Skeletal muscle cell (primary cell): ENCODE measurements at places on chromosomes 5 and 9.
A peak's percentile ranks its signal among the peaks of the same experiment; 100 is the strongest.

DNA sequence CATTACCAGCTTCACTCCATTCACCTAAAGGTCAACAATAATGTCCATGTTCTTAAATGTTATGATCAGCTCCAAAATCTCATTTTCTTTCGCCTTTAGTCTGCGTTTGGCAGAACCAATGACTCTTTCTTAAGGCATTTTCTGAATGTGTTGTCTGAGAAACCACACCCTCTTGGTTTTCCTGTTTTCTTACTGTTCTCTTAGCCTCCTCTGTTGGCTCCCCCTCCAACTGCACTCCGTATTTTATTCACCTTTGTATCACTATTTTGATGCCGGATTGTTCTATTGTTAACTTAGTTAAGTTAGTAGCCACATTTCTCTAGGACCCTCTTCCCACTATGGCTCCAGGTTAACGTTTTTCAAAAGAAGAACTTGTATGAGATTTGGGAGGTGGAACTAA, 185.6 kb downstream of the DMAC1 start:
- DNase-seq: no peak

GRCh38 chr9:80883426-80883825, 805.9 kb downstream of the TLE1 start:
- no peak for DNase-seq

DNA sequence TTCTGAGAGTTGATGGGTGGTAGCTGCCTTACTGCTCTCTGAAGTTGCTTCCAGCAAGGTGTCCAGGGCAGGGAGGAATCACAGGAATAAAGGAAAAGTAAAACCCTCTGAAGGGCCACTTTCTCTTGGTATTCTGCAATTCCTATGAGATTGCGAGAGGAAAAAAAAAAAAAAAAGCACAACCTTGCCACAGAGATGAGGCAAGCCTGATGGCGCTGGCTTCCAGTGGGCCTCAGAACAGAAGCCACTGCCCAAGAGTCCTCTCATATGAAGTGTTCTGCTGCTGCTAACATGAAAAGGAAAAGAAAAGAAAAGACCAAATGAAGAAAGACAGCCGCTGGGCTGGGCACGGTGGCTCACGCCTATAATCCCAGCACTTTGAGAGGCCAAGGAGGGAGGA, 80.8 kb upstream of the IL17B start:
- no peak for DNase-seq

DNA sequence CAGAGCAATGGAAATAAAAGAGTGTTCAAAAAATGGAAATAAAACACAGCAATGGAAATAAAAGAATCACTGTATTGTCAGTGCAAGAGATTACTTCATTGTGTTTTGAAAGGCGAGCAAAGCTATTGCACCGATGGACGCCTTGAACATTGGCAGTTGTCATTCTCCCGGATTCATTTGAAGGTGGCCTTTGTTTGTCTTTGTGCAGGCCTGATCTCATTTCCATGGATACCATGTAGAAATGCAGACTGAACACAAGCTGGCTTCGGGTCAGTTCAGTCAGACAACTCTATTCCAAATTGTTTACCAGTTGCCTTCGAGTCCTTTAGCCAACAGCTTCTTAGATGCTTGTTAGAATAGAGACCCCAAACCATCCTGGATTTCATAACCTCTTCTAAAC, 8.3 kb downstream of the ITGA2 start:
- DNase-seq: no peak

DNA sequence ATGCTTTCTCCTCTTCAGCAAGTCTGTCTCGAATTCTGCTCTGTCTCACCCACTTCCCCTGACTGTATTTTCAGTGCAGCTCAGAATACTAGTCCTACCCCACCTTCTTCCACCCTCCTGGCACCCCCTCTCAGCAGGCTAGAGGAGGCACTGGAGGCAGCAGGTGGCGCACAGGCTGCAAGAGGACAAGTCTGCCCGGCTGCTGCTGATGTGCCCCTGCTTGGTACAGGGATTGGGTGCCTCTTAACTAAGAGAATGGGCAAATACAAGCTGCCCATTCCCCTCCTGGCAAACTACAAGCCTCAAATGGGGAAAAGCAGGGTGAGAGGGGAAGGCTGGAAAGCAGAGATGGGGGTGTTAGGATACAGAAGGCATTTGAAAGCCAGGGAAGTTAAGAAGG, 5.1 kb downstream of the TLN1 start:
- DNase-seq: no peak

DNA sequence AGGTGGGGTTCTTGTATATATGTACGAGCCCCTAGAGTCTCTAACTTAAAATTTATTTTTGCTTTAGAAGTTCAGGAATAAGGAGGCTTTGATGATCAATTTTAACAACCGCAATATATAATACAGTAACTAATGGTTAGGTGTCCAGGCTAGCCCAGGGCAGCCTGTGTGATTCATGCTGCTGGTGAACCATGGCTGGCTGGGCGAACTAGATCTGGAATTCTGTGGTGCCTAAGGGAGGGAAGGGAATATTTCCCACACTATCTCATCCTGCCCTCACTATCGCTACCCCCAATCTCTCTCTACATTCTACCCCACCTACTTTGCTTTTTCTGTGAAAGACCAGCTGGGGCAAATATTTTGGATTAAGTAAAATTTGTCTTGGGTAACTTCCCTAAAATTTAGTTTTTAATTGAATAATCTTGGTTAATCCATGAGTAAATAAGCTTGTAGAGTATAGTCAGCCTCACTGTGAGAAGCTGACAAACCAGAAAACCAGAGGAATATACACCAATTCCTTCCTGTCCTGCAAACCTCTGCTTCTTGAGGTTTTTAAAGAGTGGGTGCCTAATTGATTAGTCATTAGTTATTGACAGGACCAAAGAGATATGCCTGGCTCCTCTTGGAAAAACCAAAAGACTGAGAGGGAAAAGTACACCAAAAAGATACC, 115.1 kb upstream of the CCDC152 start:
- DNase-seq: no peak

- DNase-seq: no peak
These were observed 85.2 kb upstream of the CLINT1 start for GRCh38 chr5:157944077-157944633.

DNA sequence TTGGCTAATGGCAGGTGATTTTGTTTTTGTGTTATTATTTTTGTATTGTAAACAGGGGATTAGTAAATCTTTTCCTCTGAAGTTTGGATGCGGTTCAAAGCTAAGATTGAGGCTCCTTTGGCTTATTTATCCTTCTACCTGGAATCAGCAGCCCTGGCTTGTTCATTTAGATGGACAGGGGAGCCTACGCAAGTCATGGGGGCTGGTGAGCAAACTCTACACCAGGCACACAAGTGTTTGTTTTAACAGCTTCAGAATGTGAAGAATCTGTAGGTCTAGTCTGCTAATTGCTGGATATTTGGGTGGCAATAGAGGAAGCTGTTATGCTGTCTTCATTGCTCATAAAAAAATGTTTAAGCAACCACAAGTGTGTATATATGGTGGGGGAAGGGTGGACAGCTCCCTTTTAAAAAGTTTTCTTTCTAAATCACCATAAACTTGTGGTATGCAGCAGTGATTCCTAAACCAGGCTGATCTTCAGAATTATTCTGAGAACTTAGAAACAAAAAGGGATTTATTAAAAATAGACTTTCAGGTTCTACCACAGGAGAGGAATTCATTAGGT, 20.7 kb downstream of the ZNF462 start:
- DNase-seq: no peak

DNA sequence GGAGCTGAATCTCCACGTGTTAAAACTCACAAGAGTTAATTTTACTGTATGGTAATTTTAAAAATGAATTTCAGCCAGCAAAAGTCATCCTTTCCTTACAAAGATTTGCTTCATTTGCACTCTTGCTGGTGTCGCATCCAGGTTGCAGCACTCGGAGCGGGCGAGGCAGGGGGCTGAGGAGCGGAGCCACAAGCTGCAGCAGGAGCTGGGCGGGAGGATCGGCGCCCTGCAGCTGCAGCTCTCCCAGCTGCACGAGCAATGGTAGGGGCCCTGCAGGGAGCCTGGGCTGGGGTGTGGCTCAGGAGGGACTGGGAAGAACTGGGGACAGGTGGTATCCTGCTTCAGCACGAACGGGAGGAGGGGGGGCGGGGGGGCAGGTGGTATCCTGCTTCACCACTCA, 27.1 kb downstream of the HNRNPH1 start:
- no peak for DNase-seq

DNA sequence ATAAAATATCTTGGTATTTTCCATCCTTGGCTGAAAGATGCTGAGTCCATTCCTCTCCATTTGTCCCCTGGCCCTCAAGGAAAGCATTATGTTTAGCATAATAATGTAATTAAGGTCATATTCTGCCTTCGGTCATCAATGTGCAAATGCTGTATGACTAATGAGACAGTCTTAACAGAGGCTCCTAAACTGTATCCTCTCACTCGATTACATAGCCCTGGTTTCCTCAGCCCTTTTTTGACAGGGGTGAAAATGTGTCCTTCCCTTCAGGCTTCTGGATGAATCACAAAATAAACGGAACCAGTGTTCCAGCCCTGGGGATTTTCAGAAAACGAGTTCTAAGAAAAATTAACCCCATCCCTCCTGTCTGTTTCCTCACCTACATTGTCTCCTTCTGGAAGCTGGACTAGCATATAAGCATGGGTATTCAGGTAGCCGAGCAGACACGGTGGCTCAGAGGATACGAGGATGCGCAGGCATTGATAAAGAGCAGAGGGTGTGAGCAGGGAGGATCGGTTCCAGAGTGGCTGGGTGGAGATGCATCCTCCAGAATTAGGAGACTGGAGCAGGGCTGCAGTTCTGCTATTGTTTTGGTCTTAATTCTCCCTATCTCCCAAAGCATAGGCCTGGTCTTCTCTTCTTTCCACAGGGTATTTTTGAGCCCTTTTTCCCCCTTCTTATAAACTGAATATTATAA, 742.9 kb downstream of the TLR4 start:
- no peak for DNase-seq

- no peak for DNase-seq
These were observed 72.4 kb downstream of the CTSL start for GRCh38 chr9:87798261-87798833.

DNA sequence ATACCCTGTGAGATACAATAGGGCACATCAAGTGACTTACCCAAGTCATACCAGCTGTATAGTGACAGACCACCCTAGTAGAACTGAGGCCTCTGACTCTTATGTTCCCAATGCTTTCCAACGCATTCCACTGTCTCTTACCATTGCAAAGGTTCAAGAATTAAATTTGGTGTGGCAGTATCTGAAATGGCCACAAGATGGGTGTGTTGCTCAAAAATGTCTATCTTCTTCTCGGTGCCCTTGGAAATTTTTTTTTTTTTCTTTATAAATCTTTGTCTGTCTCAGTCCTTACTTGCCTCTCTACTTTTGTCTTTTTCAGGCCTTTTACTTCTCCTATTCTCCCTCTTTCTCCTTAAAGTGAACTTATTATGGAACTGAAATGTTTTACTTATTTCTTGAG, 48.4 kb downstream of the GPR21 start:
- no peak for DNase-seq

GRCh38 chr9:37967014-37967760, 63.3 kb upstream of the SLC25A51 start:
- DNase-seq: no peak

DNA sequence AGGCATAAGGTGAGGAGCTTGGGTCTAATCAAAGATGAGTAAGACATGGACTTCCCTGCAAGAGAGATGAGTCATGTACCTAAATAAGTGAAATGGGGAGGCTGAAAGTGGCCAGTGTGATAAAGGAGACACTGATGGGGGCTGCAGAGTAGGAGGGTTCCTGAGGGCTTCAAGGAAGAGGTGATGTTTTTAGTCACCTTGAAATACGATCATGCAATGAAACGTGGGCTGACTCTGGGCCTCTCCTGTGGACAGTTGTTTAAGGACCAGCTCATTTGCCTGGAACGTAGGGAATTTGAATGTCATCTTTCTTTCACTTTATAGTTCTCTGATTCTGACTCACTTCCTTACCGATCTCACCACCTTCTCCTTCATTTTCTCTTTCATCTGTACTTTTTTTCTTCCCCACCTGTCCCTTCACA, 49.6 kb upstream of the CPLX2 start:
- DNase-seq: no peak

- no peak for DNase-seq
These were observed 13.5 kb downstream of the ZNF346 start for GRCh38 chr5:177035976-177036375.

DNA sequence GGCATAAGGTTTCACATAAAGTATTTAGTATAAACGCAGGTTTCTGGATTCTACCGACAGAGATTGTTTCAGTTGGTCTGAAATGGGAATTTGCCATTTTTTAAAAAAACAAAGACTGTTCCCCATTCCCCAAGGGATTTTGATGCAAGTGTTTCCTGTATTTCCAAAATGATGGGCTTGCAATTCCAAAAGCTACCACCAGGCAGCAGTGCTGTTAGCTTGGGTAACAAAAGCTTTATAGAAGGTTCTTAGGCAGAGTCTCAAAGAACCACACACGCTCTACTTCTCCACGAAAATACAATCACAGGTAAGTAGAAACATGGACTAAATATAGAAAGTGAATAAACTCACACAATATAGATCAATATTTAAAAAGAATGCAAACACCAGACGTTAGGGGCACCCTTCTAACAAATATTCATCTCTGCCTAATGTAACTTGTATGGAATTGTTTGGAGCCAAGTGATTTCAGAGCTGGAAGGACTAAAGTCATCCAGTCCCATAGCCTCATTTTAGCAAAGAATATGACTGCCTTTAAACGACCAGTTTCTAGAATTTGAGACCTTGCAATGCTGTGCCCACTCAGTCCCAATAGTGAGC, 154.3 kb downstream of the SPOCK1 start:
- DNase-seq: peak; percentile 19

- no peak for DNase-seq
These were observed 378.6 kb downstream of the NNT start for GRCh38 chr5:43981556-43981955.

- no peak for DNase-seq
These were observed 2.3 kb upstream of the ACSL6 start for GRCh38 chr5:132013711-132014110.

DNA sequence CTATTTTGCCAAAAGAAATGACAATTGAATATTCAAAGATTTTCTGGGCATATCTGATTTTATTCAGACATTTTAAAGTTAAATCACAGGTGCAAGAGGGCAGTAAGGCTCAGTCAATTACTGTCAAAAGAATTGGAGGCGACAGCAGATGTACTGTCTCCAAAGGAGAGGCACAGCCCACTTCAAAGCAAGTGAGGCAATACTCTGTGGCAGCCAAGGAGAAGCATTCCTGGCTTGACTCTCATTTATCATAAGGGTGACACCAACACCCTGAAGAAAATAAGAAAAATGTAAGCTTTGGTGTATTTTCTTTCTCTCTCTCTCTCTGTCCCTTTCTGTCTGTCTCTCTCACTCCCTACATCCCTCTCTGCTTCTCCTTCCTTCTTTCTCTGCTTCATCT, 93.3 kb downstream of the SVEP1 start:
- no peak for DNase-seq

DNA sequence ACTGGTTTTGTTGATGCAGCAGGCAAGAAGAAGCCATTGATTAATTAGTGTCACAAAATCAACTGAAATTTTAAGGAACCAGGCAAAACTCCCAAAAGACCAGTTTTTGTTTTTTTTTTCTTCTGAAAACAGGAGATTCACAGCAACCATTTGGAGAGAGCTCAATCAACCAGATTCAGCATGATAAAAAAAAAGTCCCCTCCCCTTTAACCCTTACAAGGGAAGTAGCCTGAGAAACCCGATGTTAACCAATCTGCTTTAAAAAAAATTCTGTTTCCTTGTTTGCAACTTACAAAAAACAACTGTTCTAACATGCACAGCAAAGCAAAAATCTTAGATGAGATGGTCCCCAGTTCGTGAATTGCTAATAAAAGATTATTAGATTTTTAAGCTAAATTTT, 59.7 kb downstream of the HMHB1 start:
- DNase-seq: no peak
